ENCODE measurements at places on chromosomes 1 and 21. TPM values are rescaled to one million over a fixed set of nuclear protein-coding genes. Genes with fewer than 3 reads are reported as not detected.

DNA sequence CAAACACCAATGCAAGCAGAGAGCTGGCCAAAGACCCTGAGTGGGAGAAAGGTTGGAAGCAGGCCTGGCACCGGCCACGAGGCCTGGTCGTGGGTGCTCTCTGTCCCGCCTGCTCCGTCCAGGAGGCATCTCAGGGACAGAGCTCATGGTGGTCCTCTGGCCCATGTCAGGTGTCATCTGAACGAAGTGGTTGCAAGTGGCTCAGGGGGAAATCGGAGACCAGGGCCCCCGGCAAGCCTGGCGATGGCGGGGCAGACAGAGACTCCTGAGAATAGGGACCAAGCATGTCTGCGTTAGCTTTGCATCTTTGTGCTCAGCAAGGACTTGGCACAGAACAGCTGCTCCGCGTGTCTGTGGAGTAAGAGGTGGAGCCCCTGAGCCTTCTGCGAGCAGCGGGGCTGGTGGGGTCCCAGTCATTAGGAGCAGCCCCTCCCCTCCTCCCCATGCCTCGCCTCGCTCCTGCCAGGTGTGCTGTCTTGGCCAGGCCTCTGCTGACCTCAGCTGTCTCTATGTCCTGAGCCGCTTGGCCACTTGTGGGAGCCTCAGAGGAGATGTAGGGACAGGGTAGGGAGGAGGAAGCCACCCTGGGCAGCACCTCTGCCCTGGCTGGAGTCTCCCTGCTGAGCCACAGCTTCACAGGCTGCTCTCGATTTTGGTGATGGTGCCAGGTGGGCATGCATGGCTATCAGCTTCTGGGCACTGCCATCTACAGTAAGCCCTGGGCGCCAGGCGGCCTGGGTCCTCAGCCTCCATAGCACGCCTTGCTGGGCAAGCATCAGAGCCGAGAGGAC lies 362.9 kb upstream of the VAMP3 start:
- DNase-seq: no peak

GRCh38 chr1:27773826-27774445 lies 917 bp downstream of the STX12 start:
- DNase-seq: no peak

- peak; percentile 87 for DNase-seq
Measured at GRCh38 chr1:192485692-192486436, 89.7 kb upstream of the RGS1 start.

GRCh38 chr1:234608025-234608910 lies 1.7 kb downstream of the IRF2BP2 start:
- peak; percentile 87 for DNase-seq

DNA sequence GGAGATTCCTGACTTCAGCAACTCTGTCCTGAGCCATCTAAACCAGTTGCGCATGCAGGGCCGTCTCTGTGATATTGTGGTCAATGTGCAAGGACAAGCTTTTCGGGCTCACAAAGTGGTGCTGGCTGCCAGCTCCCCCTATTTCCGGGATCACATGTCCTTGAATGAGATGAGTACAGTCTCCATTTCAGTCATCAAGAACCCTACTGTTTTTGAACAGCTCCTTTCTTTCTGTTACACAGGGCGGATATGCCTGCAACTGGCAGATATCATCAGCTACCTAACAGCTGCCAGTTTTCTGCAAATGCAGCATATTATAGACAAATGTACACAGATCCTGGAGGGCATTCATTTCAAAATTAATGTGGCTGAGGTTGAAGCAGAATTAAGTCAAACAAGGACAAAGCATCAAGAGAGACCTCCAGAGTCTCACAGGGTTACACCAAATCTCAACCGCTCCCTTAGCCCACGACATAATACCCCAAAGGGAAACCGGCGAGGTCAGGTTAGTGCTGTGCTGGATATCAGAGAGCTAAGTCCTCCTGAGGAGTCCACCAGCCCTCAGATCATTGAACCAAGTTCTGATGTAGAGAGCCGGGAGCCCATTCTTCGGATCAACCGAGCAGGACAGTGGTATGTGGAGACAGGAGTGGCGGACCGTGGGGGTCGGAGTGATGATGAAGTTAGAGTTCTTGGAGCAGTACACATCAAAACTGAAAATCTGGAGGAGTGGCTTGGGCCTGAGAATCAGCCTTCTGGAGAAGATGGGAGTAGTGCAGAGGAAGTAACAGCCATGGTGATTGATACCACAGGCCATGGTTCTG lies 2.3 kb downstream of the ZBTB37 start:
- peak; percentile 51 for DNase-seq

DNA sequence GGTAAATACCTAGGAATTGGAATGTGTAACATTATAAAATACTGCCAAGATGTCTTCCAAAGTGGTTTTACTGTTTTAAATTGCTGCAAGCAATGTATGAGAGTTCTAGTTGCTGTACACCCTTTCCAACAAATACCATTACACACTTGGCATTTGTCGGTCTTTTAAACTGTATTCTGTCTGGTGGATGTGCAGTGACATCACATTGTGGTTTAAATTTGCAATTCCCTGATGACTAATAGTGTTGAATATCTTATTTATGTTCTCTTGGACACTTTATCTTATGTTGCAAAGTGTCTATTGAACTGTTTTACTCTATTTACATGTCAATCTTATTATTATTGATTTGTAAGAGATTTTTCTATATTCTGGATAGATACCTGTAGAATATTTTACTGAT lies 561.2 kb upstream of the B3GALT2 start:
- DNase-seq: no peak

- DNase-seq: no peak
Measured at GRCh38 chr1:210301615-210302000, 27.1 kb upstream of the HHAT start.

- DNase-seq: no peak
Measured at GRCh38 chr1:33018112-33018511, 18.6 kb downstream of the AK2 start.

GRCh38 chr21:35423709-35424108 lies 374.6 kb upstream of the RUNX1 start:
- DNase-seq: no peak

DNA sequence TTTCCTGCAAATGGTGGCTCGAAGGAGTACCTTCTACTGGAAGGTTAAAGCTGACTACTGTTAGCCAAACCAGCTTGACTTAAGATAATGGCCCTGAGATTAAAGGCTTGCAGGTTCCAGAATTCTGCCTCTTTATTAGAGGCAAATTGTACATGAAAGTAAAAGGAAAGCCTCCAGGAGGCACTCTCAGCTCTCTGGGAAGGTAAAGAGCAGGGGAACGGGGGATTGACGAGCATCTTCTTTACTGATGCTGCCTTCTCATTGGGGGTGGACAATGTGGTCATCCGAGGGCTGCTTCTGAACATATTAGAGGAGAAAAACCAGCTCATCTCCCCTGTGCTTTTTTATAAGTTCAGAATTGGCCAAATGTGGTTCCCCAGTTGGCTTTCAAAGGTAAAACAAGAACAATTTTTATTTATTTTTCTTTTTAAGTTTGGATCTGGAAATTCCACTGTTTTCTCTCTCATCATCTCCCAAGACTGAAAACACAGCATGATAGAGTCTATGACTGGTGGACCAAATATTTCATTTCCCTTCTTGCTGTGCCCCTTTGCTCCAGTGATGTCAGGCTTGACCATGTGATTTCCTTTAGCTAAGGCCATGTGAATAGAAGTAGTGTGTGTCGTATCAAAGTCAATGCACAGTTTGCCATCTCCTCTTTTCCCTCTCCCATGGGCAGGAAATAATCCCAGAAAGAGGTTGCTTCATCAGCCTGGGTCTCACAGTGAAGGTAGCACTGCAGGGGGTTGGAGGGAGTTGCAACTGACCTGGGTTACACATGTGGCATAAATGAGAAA lies 292.7 kb downstream of the PRDM2 start:
- no peak for DNase-seq

Gene FAM229A
- 0.60 TPM for total RNA-seq

Gene NES
- 293 TPM for total RNA-seq

Gene CCDC185
- not detected for total RNA-seq

Gene CLCA1
- total RNA-seq: not detected

Gene LAD1
- total RNA-seq: not detected

Gene PLA2G2C
- total RNA-seq: not detected

Gene SEMA6C
- total RNA-seq: 5.3 TPM

Gene PLCH2
- 0.13 TPM for total RNA-seq
